ENCODE measurements at places on chromosomes 6 and 20.

GRCh38 chr20:62675877-62676260, 32.8 kb upstream of the NTSR1 start:
- DNase-seq = no peak

DNA sequence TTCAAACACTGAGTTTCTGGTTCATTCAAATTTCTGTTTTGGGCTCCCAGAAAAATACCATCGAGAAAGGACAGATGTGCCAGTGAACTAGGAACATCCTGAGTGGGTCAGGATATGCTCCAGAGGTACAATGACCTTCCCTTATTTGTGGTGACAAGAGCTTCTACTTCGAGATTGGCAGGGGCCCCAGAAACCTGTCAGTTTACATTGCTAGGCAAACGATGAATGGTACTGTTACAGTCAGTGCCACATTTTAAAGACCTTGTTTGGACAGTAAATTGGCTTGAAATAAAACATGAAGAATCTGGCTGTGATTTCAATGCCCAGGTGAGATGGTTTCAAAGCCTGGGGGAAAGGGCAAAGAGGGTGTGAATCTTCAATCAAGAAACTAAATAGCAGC, 454.5 kb upstream of the ID4 start:
- no peak for DNase-seq

DNA sequence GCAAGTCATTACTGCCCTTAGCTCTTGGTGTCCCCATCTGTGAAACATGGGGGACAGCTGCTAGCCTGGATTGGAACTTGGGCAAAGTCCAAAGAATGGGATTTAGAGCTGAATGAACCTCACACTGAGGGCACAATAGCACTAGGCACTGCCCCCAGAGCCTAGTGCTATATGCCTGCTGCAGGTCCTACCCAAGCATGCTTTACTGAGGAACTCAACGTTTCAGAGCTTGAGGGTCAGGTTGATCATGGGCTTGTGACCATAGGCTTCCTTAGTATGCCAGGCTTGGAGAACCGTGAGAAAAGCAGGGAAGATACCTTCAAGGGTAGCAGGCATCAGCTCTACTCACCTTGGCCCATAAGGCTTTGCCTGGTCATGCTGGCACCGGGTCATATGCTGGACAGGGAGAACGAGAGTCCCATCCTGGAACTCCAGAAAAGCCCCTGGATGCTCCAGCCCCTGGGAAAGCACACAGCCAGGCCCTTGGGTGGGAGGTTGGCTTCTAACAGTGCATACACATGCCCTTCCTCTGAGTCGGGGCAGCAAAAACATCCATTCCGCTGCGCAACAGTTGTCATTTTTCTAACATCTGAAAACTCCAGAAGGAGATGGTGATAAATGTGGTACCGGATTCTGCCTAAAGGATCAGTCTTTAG, 29.7 kb downstream of the EIF2S2 start:
- no peak for DNase-seq

DNA sequence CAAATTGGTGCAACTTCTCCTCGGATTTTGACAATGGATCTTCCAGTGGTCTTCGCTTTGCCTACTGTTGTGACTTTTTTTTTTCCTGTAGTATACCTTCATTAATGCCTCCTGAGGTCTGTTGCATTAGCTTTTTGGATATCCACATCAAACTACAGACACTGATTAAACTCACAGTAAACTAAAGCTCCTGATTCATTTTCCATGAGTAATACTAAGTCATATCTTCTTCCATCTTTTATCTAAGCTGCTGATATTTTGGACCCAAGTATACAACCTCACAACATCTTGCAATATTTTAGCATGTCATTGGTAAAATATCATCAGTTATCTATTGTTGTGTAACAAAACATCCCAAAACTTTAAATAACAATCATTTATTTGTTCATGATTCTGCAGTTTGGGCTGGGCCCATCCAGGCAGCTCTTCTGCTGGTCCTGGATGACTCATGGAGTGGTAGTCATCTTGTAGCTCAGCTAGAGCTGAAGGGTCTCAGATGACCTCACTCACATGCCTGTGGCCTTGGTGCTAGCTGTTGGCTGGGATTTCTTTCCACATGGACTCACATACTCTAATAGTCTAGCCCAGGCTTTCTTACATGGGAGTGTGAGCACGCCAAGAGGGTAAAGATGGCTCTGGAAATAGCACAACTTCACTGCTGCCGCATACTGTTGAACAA, 78.3 kb upstream of the SRSF6 start:
- DNase-seq = peak; percentile 53

GRCh38 chr20:22248051-22248667, 336.2 kb downstream of the FOXA2 start:
- no peak for DNase-seq

- no peak for DNase-seq
These were observed 126.1 kb downstream of the TBX18 start for GRCh38 chr6:84638286-84638685.

GRCh38 chr6:10416863-10417641, 2.2 kb upstream of the TFAP2A start:
- DNase-seq = no peak

DNA sequence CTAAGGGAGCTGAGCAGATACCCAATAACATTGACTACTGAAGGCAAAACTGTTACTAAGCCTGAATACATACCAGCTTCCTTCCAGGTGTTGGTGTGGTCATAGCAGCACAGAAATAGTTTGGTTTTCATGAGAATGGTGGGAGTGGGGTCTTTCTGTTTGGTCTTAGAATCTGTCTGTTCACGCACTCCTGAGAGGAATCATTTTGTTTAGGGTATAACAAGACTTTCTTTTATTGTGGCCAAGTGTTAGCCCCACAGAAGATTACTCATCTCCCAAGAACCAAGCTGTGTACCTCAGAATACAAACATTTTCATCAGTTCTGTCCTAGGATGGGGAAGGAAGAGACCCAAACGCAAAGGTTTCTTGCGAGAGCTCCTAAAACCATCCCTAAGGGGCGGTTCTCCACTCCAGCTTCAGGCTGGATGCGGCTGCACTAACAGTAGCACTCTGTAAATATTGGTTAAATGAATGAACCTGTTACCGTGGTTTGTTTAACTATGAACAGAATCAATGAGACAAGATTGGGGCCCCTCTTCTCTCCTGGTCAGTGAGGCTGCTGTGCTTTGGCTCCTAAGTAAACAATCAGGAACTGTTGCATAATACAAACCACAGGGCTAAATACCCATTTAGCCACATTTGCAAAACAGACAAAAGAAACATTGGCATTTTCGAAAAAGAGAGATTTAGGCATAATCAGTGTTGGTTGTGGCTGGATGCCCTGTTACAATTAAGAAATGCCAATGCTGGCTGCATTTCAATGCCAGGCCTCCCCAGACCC, 44.9 kb downstream of the SNAP25 start:
- DNase-seq = no peak

GRCh38 chr6:358847-359246, 32.7 kb upstream of the IRF4 start:
- no peak for DNase-seq

DNA sequence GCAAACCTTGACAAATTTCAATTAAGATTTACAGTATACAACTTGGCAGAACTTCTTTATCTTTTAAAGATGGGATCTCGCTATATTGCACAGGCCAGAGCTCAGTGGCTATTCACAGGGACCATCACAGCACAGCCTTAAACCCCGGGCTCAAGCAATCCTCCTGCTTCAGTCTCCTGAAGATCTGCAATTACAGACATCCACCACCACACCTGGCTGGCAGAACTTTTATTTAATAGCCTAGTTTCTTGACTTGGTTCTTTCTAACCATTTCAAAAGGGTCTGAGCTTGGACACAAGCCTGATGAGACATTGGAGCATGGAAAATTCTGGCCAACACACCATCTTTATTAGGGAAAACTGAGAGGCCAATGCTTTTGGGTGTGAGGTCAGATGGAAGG, 151.6 kb upstream of the KCNG1 start:
- DNase-seq = no peak

DNA sequence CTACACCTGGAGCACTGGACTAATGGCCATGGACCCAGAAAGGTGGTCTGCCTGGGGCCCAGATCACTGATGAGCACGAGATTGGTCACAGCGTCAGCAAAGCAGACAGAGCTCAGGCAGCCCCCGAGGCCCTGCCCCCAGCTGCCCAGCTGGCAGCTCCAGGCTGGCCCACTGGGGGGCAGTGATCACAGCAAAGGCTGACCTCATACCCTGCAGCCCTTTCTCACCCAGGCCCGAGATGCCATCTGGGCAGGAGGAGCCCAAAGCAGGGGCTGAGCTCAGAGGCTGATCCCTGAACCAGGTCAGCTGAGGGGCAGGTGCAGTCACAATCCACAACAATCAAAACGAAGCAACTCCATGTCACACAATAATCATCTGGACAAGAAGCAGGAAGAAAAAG, 4.1 kb downstream of the MAP1LC3A start:
- peak; percentile 32 for DNase-seq

DNA sequence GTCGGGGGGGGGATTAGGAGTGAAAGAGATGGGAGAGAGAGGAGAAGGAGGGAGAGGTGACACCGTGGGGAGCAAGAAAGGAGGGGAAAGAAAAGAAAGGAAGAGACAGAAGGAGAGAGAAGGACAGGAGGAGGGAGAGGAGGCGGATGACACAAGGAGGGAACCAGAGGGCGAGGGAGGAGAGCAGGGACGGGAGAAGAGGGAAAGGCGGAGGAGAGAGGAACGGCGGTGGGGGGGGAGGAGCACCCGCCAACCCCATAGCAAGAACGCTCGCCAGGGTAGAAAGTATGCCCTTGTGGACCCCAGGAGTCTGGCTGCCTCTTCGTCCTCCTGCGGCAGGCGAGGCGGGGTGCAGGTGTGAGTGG, 4.5 kb upstream of the INSM1 start:
- no peak for DNase-seq

DNA sequence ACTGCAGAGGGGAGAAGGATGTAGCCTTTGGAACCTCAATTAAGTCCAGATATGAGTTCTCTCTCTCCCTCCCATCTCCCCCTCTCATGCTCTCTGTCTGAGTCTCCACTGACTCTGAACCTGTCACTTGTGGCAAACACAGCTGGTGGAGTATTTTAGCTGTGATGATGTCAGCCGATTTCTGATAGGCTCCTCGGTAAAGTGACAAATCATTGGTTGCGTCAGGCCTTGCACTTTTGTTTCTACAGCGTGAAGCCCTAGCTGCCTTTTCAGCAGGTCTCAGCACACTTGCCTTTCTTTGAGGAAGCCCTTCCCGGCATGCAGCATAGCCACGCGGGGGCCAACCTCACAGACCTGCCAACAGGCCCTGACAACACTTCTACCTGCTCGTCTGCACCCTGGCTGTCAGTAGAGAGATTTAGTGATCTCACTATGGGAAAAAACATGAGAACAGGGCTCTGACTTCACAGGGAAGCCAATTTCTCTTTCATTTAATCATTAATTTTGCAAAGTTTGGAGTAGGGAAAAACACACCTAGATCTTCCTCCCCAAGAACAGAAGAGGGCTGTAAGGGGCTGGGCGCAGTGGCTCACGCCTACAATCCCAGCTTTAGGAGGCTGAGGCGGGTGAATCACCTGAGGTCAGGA, 84.4 kb downstream of the GMPR start:
- peak; percentile 90 for DNase-seq

DNA sequence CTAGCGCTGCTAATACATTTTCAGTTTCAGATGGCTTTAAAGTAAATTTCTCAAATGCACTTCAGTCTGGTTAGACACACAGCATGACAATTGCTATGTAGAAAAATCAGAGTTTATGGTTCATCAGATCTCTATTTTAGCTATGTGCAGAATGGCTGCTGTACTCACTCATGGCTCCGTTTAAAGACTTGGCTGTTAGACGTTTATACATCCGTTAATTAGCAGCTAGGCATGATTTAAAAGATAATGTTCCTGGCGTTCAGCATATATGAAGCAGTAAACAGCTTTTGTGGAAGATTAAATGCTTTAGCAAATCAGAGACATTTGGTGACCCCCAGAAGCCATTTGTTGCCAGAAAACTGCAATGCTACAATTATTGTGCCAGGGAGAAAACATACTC, 350.0 kb upstream of the MANEA start:
- peak; percentile 22 for DNase-seq

GRCh38 chr6:130098317-130098716, 79.9 kb downstream of the L3MBTL3 start:
- DNase-seq = no peak

GRCh38 chr6:10613077-10613476, 81.3 kb downstream of the C6orf52 start:
- peak; percentile 38 for DNase-seq

DNA sequence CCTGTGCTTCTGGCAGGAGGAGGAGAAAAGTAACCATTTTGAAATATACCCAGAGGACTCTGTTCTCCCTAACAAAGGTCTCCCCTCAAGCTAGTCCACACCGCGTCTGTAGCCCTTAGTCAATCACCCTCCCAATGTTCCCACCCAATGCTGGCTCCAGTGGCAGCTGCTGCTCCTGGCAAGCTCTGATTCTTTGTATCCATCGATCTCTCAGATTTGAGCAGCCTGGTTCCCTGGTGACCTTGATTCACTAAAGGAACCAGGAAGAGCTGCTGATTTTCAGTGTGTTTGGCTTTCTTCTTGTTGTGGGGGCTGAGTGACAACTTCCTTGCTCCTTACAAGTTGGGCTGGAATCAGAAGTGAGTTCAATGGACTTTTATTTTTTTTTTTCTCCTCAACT, 68.5 kb downstream of the FOXC1 start:
- DNase-seq = no peak

DNA sequence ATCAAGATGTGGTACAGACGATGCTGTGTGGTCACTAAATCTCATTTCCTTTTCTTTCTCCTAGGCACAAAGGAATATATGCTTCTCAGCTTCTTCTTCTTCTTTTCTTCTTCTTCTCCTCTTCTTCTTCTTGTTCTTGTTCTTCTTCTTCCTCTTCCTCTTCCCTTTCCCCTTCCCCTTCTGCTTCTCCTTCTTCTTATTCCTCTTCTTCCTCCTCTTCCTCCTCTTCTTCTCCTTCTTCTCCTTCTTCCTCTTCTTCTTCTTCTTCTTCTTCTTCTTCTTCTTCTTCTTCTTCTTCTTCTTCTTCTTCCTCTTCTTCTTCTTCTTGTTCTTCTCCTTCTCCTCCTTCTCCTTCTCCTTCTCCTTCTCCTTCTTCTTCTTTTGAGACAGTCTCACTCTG, 190.4 kb upstream of the DTNBP1 start:
- no peak for DNase-seq

DNA sequence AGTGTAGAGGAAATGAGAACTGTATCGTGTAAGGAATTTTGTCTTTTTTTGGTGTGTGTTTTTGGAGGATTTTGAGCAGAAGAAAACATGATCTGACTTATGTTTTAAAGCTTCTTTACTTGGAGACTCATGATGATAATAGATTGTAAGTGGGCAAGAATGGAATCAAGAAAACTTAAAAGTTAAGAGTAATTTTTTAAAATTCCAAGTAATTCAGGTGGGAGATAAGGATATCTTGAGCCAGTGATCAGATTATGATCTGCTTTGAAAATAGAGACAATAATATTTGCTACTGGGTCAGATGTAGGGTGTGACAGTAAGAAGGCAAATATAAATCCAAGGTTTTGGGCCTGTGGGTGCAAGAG, 734 bp downstream of the ZSCAN26 start:
- no peak for DNase-seq

- no peak for DNase-seq
These were observed 112.1 kb downstream of the TOX2 start for GRCh38 chr20:44026647-44027342.

GRCh38 chr20:44807051-44807683, 3.2 kb downstream of the RIMS4 start:
- no peak for DNase-seq

Data from HCEC 1CT (cell line).